Caco-2 (cell line): ENCODE measurements at places on chromosomes 7 and 10. TPM values are rescaled to one million over a fixed set of nuclear protein-coding genes. Genes with fewer than 3 reads are reported as not detected.

- H3K27ac ChIP-seq = peak overlapping the region; percentile 98
- no peak overlapping the region for H3K4me3 ChIP-seq
- H3K27me3 ChIP-seq = no peaks in the 10 kb centered on the region
- DNase-seq = peak; percentile 96
Measured at GRCh38 chr10:93458821-93459257, 23.3 kb downstream of the MYOF start.

GRCh38 chr10:80207768-80208370 lies 2.5 kb upstream of the ANXA11 start:
- H3K4me3 ChIP-seq = peak overlapping the region; percentile 84
- no peak for DNase-seq
- H3K4me1 ChIP-seq = peaks cover 43% of the 10 kb centered on the region

- H3K4me3 ChIP-seq = no peak overlapping the region
- no peaks in the 10 kb centered on the region for H3K4me1 ChIP-seq
- H3K27ac ChIP-seq = no peak overlapping the region
- H3K27me3 ChIP-seq = no peaks in the 10 kb centered on the region; the same call in 1 of the 2 replicates
- no peak for DNase-seq
- H3K36me3 ChIP-seq = no peaks in the 10 kb centered on the region
Measured at GRCh38 chr7:91242097-91242844, 22.0 kb upstream of the FZD1 start.

DNA sequence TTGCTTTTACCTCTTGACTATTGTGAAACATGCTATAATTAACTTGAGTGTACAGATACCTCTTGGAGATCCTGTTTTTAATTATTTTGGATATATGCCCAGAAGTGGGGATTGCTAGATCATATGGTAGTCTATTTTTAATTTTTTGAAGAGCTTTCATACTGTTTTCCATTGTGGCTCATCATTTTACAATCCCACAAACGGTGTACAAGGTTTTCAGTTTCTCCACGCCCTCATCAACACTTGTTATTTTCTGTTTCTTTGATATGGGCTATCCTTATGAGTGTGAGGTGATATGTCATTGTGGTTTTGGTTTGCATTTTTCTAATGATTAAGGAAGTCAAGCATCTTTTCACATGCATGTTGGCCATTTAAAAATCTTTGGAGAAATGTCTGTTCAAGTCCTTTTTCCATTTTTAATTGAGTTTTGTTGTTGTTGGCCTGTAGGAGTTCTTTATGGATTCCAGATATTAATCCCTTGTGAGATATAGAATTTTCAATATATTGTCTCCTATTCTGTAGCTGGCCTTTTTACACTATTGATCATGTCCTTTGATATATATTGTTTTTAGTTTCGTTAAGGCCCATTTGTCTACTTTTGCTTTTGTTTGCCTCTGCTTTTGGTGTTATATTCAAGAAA lies 7.5 kb downstream of the AGK start:
- DNase-seq = no peak
- H3K27ac ChIP-seq = no peak overlapping the region
- H3K27me3 ChIP-seq = no peaks in the 10 kb centered on the region
- no peak overlapping the region for H3K4me3 ChIP-seq

- peak; percentile 94 for DNase-seq
- peaks cover 12% of the 10 kb centered on the region; the same call in 1 of the 2 replicates for H3K36me3 ChIP-seq
- H3K27me3 ChIP-seq = no peaks in the 10 kb centered on the region
- no peak overlapping the region for H3K4me3 ChIP-seq
- H3K27ac ChIP-seq = peak overlapping the region; percentile 80
- H3K4me1 ChIP-seq = peaks cover 51% of the 10 kb centered on the region
Measured at GRCh38 chr10:73871295-73872189, 2.8 kb downstream of the CAMK2G start.

Gene NUP42
- total RNA-seq = 38.6 and 41.6 TPM in 2 replicates

Gene NKX2-3
- 0.37 and 0.43 TPM in 2 replicates for total RNA-seq
